ENCODE measurements at places on chromosomes 12 and 14. TPM values are rescaled to one million over a fixed set of nuclear protein-coding genes. Genes with fewer than 3 reads are reported as not detected.

- DNase-seq: no peak
These were observed 38.1 kb upstream of the PIWIL1 start for GRCh38 chr12:130299574-130299973.

DNA sequence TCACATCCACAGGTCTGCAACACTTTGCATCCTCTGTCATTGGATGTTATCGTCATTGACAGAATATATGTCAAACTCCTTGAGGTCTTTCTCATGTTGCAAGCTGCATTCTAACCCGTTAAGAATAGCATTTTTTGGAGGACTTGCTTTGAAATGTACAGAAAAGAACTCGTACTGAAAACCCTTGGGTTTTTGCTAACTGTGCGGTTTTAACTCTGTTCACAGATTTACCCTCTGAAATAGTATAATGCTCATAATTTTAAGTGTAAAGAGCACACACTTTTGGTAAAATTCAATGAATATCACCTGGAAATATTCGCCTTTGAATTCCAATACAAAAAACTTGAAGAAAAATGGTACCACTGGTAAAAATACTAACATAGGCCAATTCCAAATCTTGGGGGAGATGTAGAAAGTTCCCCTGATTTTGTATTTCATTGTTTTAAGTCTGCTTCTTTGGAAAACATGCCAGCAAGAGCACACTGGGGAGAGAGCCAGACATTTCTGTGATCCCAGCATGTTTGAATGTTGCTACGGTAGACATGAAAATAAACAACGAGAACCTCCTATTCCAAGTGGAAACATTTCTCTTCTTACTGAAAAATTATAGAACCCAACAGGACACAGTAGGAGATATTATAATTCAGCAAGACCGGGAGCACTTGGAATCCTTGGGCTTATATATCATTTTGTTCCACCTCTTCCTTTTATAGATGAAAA lies 446.0 kb downstream of the AEBP2 start:
- DNase-seq: no peak

DNA sequence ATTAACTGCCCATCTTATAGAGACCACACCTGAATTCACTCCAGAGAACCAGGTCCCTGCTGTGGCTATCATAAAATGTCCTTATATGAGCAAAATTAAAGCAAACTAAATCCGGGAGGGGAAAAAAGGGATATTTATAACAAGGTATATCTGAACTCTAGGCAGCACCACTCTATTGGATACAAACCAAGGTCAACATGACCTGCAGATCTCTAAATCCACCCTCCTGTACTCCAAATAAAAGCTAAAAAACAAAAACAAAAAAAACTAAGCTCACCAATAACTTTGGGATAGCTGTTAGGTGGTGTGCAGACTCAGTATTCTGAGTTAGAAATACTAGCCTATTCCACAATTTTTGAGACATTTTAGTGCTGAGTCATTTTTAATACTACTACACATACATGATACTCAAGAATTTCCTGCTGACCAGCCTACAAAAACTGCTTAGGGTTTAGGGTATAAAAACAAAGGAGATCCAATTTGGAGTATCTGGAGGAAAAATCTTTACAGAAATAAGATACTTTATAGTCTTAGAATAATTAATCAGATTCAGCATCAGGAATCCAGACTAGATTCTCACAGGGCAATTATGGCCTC lies 46.6 kb upstream of the LTBP2 start:
- DNase-seq: no peak

DNA sequence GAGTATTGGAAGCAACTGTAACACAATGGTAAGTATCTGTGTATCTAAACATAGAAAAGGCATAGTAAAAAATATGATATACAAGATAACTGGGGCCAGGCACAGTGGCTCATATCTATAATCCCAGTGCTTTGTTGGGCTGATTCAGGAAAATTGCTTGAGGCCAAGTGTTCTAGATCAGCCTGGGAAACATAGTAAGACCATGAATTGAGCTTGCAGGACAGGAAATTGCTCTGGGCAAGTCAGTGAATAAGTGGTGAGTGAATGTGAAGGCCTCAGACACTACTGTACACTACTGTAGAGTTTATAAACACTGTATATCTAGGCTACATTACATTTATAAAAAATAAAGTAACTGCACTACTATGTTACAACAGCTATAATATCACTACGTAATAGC lies 75.2 kb downstream of the GPR135 start:
- no peak for DNase-seq

GRCh38 chr12:53499266-53500141 lies at the start of gene MAP3K12:
Gene MAP3K12 (minus strand): TSS chr12:53499458. CDS start chr12:53487391, 12,067 bp downstream.
- no peak for DNase-seq

GALNT16 gene
- total RNA-seq: 12.1 TPM

JDP2 gene
- total RNA-seq: 81.8 TPM

FOXN4 gene
- total RNA-seq: not detected

ENDOU gene
- total RNA-seq: not detected

NPAS3 gene
- 1.1 TPM for total RNA-seq

FGD4 gene
- total RNA-seq: 61.6 TPM
